ENCODE measurements at places on chromosomes 1 and 21.

DNA sequence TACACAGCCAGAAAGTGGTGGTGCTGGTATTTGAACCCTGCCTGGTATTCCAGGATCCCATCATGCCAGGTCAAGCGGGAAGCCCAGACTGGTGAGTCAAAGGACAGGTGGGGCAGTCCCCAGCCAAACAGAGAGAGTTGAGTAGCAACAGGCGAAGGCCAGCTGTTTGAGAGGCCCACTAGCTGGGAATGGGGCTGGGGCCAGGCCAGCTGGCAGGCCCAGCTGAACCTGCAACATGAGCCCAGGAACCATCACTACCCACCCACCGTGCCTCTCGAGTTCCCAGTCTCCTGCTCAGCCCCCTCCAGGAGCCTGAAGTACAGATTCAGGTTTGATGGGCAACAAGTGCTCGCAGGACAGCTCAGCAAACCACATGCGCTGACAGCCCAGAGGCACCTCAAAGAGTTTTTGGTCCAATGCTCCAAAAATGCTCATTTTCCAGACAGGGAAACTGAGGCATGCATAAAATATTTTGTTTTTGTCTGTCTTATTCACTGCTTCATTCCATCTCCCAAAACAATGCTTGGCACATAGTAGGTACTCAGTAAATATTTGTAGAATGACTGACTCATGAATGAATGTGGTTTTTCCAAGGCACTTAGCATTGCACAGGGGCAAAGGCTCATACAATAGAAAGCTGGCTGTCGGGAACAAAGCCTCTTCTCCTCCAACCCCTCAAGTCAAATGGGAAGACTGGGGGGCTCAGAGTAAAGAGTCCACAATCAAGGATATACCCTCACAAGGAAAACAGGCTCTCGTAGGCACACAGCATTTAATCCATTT is 42.5 kb upstream of the CLIC4 start:
- DNase-seq, result peak; percentile 56

DNA sequence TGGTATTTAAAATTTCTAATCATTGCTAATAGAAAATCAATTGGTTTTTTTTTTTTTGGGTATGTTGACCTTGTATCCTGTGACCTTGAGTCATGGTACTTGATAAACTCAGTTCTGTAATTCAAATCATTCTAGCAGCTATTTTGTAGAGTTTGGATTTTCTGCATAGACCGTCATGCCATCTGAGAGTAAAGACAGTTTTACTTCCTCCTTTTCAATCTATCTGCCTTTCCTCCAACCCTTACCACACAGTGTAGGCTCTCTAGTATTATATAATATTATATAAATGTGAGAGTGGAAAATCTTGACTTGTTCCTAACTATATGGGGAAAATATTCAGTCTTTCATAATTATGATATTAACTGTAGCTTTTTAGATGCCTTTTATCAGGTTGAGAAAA is 7.0 kb downstream of the TDRD5 start:
- DNase-seq, result no peak

- no peak for DNase-seq
These were observed 361.3 kb upstream of the LYPLAL1 start for GRCh38 chr1:218812360-218812759.

DNA sequence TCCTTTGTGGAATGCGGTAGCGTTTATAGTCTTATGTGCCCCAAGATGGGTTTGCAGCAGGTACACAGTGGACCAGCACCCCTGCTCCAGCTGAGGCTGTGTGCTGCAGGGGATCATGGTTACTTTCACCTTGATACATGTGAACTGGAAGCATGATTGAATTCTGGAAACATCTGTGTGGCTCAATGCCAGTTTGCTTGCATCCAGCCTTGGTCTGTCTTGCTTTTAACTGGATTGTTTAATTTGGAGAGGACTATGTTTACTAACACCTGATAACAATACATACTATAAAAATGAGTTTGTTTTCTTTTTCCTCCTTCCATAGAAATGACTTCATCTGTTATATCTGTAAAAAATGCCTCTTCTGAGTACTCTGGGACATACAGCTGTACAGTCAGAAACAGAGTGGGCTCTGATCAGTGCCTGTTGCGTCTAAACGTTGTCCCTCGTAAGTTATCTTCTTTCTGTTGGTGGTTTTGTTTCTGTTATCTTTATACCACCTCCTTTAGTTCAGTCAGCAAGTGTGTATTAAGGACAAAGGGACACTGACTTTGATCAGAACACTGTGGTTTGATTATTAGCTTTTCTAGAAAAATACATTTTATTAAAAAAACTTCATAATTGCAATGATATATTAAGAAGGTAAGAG is 47.7 kb downstream of the CXADR start:
- no peak for DNase-seq

- no peak for DNase-seq
These were observed 133.0 kb downstream of the LRRC7 start for GRCh38 chr1:69700770-69701169.

- no peak for DNase-seq
These were observed 57.8 kb downstream of the RHOU start for GRCh38 chr1:228793032-228793431.

DNA sequence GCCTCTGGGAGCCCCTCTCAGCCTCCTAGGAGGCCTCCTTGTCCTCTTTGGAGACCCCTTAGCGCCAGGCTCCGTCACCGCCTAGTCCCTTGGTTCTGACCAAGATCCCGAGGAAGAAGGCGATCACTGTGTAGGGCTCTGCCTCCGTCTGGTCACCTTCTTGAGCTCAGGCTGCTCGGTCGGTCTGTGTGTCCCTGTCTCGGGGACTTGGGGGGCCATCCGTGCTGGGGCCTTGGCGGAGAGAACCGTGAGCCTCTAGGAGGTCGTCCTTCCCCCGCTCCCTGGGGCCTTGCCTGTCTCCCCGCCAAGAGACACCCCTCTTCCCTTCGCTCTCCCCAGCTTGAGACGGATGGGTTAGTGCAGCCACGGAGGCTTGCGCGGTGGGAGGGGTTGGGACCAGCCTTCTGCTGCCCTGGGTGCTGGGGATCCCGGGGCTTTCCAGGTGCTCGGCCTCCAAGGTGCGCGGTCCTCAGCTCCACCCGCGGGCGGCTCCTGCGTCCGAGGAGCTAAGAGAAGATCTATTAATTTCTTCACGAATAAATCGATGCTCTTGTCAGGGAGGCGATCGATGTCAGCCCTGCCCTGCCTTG is 701 bp upstream of the INSRR start:
- peak; percentile 23 for DNase-seq

Measured in muscle of arm (tissue), 14 donors.